NCI-H187 (cell line): ENCODE measurements at places on chromosomes 5 and 9.

DNA sequence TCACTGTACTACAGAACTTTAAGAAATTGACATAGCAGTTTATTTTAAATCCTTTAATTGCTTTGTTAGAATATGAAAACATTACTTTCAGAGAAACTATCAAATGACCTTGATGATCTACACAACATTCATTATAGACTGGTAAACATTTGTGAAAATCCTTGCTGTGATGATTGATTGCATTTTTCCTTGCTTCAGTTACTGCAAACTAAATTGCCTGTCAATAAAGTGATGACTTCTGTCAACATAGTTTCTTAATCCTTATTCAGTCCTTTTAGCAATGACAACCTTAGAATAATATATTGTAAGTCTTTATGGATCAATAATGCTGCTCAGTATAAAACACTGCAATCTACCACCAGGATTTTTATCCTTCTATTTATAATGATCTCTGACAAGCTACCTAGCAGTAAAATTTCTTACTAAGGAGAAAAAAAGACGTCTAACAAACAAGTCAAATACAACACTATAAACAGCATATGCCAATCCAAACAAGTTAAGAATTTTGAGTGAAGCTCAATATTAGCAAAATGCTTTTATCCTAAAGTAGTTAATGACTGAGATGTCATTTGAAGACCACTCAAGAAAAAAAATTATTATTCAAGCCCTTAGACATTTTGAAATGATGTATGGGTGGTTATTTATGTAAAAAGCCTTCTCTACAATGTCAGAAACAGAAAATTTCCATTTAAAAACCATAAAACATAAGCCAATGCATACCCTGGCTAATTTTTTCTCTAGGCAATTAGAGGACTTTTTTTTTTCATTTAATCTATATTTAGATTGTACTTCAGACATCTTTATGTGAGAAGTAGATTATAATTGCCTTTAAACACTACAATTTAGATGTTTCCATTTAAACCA is 105.5 kb downstream of the FBXL17 start:
- DNase-seq, result no peak

- DNase-seq, result no peak
Observed at GRCh38 chr5:172853355-172853975, 19.4 kb downstream of the ERGIC1 start.

DNA sequence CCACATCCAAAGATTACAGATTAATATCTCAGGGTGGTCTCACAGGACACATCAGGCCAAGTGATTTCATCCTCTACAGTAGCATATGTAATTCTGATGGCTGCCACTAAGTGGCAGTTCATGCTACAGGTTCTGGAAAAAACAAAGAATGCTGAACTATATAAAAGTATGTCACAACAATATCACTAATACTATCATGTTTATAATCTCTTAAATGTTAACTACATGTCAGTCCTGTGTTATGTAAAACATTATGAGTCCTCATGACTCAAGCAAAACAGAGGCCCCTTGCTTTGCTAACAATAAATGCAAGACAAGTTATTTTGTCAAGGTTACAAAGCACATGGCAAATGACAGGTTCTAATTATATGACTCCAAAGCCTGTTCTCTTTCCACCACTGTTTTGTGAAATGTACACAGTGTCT is 233.2 kb downstream of the FBXL17 start:
- no peak for DNase-seq

DNA sequence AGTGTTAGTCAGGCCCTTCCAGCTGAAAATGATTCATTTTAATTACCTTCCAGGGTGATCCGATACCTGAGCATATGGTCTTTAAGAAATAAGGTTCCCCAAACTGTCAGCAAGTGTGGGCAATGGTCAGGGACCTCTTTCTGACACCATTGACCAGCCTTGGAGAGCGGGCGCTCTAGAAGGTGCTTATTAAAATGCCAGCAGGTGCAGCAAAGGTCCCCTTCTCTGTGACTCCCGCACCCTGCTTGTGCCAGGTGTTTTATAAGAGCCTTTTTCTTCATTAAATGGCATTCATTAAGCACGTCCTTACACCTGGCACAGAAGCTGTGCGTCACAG is 85.3 kb downstream of the MVB12B start:
- DNase-seq, result no peak

DNA sequence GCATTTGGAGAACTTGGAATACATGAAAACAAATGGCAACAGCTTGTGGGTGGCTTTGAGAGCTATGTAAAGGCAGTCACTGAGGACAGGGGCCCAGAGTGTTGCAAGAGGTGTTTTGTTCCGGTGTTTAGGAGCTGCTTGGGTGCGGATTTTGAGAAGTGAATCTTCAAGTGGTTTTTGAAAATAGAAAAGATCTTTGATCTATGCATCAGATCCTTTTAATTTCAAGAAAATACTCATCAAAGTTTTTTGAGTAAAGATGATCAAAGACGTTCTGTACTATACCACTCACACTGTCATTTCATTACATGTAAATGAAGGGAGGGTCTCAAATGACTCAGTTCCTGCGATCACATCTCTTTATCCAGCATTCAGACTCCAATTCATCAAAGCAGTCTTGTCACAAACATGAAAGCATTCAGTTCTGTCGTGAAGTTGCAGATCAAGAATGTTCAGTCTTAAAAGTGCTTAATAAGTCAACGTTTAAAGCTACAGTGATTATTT is 112.5 kb downstream of the WDR41 start:
- DNase-seq, result no peak

DNA sequence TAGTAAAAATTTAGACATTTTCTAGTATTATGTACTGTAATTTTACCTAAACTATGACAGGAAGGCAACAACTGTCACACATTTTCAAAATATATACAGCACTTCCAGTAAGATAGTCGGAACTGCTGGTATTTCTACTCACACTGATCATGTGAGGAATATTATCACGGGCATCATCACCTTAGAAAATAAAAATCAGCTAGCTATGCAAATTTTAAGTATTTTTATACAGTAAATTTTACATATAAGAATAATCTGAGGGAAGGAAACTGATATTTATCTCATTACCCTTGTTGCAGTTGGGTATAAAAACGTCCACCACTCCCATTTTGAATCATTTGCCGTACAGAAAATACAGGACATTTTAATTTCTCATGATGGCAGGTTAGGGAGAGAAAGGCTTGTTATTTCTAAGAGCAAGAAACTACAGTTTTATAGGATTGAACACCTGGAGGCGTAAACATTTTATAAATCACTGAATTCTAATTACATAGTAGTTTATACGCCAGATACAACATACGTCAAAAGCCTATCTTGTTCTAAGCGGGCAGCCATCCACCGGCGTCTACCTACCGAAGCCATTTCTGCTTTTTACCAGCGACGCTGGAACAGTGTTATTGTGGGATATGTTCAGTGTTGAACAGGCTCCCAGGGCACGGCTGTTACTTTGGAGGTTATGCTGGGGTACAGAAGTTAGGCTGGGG is 729 bp upstream of the TNPO1 start:
- no peak for DNase-seq

GRCh38 chr9:32403567-32404260 is 19.3 kb downstream of the ACO1 start:
- DNase-seq, result no peak

DNA sequence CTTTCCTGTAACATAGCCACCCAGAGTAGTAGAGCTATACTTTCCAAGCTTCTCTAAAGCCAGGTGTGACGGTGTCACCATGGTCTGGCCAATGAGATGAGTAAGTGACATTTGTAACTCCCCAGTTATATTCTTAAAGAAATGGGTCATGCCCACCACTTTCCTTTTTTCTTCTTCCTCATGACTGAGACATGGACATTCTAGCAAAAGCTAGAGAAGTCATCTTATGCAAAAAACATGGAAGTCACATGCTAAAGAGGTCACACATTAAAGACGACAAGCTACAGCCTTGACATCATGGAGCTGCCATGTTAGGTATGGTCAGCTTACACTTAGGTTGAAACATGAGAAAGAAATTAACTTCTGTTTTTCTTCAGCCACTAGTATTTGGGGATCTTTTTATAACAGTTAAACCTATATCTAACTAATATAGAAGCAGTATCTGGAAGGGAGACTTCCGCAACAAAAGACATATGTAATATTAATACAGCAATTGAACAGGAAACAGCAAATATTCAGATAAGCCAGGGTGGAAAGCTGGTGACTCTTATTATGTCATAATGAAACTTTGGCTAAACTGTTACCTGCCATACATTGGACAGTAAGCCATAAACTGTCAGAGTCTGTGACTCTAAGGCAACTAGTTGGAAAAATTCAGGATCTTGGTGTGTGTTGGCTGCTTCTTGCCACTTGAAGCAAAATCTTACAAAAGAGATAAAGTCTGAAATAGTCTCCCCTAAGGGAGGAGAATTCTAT is 54.7 kb upstream of the SNX2 start:
- DNase-seq, result no peak

- no peak for DNase-seq
Observed at GRCh38 chr9:18905028-18905882, 127.8 kb downstream of the SAXO1 start.

DNA sequence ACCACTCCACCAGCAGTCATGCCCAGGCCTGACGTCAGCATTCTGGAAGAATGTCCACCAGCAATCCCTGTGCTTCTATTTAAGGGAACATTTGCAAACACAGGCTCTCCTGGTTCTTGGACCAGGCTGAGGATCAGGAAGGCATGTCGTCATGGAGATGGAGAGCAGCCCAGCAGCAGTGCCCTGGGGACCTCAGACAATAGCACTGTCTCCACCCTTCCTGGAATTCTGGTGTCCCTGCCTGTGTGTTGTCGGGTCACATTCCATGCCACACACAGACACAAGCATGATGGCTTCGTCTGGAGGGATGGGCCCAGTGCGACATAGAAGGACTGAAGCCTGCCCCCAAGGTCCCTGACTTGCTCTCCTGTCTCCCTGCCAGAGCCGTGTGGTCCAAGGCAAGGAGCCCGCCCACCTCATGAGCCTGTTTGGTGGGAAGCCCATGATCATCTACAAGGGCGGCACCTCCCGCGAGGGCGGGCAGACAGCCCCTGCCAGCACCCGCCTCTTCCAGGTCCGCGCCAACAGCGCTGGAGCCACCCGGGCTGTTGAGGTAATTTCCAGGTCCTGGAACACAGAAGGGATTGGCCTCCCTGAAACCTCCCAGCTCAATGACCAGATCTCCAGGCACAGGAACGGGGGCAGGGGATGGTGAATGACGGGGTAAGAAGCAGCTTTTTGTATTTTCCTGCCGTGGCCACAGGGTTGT is 43.8 kb downstream of the STOM start:
- no peak for DNase-seq

DNA sequence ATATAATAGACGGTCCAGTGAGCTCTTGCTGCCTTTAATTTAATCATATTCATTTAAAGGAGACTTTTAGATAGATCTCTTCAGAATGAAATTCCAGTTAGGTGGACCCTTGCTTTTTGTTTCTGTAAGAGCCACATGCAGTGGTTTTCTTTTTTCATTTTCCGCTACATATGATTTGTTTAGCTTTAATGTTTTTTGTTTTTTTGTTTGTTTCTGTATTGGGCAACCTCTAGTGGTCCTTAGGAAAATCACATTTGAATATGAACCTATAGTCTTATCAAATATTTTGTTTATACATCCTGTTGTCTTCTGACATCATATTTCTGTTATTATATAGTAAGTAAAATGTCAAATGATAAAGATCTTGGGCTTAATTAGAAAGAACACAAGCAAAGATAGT is 150.8 kb downstream of the HACD4 start:
- no peak for DNase-seq

DNA sequence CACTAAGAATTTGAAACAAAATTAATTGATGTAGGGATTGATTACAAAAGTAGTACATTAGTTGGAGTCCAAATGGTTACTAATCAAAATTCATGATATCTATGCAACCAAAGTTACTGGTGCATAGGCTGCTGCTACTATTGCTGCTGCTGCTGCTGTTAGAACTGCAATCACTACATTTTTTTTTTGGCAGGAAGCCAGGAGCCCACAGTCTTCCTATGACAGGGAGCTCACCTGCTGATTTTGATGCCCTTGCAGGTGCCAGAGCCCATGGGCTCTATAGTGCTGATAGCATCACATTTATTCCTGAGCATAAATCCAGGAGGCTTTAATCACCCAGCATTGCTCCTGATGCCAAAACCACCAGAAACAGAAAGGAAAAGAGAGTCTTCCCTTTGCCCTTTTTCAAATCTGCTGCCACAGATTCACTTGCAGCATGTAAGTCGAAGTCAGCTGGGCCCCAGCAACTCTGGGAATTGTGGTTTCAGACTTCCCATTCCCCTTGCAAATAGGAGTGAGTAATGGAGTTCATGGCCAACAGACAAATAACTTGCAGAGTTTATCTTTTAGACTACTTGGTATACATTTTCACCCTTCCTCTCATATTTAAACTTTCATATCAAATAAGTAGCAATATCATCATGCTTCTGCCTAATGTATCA is 17.6 kb downstream of the SLCO6A1 start:
- DNase-seq, result no peak

DNA sequence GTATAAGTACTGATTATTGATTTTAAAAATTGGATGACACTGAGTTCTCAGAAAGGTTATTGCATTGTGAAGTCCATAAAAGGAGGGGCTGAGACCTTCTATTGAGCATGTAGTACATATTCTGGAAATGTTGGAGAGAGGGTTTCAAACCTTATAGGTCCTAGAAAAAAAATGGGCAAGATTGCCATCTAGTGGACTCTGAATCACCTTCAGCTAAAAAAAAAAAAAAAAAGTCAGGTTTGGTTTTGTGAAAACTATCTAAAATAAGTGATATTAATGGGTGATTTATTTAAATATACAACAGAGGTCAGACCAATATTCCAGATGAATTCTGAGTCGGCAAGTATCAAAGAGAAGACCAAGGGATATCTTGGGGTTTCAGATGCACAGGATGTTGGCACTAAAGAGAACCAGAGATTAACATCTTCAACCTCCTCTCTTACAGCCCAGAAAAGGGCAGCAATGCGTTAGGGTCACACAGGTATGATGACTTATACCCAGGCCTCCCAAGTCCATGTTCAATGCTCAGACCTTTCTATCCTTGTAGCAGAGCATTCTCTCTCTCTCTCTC is 109.8 kb upstream of the NMUR2 start:
- DNase-seq, result no peak

DNA sequence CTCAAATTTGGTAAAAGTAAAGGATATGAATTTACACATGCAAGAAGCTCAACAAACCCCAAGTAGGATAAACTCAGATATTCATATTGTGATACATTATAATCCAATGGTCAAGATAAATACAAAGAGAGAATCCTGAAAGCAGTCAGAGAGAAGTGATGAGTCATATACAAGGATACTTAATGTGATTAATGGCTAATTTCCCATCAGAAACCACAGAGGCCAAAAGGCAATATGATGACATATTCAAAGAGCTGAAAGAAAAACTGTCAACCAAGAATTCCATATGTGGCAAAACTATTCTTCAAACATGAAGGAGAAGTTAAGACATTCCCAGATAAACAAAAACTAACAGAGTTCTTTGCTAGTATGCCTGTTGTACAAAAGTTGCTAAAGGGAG is 19.5 kb upstream of the IRF1 start:
- no peak for DNase-seq

- no peak for DNase-seq
Observed at GRCh38 chr9:70563431-70564204, 149.2 kb upstream of the KLF9 start.

GRCh38 chr5:175025077-175025476 is 300.7 kb downstream of the MSX2 start:
- DNase-seq, result no peak
